ENCODE measurements at places on chromosomes 4 and X.

- DNase-seq, result peak; percentile 18
These were observed 54.6 kb upstream of the RAPGEF2 start for GRCh38 chr4:159048166-159048886.

DNA sequence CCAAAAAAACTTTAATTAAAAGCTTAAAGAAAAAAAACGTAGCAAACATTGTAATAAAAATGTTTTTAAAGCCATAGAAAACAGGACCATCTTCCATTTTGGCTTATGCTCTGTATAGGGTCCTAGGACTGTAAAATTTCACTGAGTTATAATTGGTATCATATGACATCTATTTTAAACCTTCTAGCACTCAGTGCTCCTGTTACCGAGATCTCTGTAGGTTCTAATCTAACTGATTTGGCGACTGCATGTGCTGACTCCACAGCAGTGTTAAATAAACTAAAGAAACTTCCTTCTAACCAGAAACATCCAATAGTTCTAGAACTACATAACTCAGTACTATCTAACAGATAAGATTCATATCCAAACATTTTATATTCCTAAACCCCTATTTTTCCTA, at the start of gene ASB11:
ASB11 (minus strand) TSS at position 132 of the 400 bp plus-strand sequence; CDS start at position 97, 35 bp downstream.
- no peak for DNase-seq

- no peak for DNase-seq
These were observed 32.0 kb upstream of the SMIM10L2A start for GRCh38 chrX:135389717-135390116.

DNA sequence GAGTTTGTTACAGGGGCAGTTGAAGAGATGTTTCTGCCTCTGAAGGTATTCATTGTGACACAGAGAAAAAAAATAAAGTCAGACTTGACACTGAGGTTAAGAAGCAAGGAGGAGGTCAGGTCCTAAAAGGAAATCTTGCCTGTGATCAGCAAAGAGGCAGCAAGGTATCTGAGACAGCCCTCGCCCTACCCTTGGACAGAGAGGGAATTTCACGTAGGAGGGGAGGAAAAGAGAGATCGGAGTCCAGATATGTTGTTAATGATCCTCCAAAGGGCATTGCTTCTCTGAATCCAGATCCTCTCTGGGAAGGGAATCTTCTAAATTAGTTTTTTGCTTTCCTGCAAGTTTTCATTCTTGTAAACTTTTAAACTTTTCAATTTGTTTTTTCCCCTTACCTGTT, 15.3 kb upstream of the PRR27 start:
- no peak for DNase-seq

GRCh38 chr4:102623622-102624021, 122.5 kb downstream of the NFKB1 start:
- no peak for DNase-seq

- DNase-seq, result peak; percentile 60
These were observed 18.2 kb upstream of the VCX2 start for GRCh38 chrX:8189096-8189830.

DNA sequence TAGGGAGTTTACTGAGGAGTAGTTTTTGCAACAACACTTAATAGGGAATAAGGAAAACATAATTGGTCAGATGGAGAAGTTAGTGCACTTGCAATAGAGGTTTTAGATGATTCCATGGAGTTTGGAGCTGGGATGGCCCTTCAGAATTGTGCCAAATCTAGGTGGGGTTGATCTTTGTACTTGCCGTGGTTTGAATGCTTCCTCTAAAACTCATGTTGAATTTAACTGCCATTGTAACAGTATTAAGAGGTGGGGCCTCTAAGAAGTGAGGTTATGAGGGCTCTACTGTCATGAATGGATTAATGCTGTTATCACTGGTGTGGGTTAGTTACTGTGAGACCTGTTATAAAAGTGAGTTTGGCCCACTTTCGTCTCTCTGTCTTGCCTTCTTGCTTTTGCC, 94.4 kb upstream of the BOD1L1 start:
- DNase-seq, result no peak

DNA sequence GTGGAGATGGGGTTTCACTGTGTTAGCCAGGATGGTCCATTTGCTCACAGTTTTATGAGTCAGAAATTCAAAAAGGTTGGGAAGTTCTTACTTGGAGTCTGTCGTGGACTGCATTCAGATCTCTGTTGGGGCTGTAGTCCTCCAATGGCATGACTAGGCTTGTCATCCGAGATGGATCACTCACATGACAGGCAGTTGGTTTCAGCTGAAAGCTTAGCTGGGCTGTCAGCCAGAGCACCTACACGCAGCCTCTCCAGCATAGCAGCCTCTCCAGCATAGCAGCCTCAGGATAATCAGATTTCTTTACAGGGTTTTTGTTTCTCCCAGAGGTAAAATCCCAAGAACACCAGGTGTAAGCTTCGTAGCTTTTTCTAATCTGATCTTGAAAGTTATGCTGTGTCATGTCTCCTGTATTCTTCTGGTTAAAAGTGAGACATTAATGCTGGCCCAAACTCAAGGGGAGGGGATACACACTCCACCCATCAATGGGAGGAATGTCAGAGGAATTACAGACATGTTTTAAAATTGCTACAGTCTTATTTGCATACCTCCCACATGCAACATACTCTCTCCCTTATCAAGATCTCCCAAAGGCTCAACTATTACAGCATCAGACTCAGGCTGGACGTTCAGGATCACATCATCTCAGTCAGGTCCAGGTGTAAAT, 31.6 kb upstream of the SOD3 start:
- DNase-seq, result peak; percentile 22

DNA sequence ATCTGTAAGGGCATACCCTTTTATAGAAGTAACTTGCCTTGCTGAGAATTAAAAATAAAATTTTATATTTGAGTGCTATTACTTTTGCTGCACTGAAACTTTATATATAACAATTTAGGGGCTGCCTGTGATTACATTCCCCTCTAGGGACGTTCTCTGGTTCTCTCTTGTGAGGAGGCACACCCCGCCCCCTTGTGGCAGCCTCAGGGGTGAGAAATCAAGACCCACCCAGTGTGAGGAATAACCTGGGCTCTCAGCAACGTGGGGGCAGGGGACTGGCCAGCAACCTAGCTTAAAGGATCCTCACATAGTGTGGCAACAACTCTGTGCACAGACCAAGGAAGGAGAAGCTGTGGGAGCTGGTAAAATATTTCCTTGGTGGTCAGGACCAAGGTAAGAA, 43.7 kb downstream of the MAGEA9 start:
- peak; percentile 27 for DNase-seq

DNA sequence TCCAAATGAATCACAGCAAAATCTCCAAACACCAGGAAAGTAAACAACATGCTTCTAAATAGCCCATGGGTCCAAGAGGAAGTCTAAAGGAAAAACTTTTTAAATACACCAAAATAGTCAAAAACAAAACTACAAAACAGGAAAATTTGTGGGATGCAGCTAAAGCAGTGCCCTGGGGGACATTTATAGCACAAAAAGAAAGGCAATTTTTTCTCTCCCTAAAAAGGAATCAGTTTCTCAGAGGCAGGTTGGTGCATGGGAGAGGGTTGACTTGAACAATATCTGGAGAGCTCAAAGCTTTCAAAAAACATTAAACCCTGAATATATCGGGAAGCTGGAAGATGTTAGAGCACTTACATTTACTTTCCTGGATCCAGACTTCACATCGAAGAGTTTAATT, 15.7 kb upstream of the DUSP9 start:
- DNase-seq, result no peak

DNA sequence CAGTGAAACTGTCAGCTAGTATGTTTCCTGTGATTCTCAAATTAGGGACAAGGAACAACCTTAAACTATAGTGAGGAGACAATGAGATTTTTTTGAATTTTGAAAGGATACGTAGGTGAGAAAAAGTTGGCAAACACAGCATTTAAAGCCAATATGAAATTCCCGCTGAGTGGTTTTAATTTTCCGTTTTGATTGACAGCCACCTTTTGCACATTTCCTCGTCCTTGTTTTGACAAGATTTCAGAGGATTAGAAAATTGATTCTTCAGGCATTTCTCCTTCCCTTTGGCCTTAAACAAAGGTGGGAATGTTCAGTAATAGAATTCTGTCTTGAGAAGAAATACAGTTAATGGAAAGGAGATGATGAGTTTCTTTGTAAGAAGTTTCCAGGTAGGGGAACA, 52.2 kb downstream of the RAPGEF2 start:
- no peak for DNase-seq

GRCh38 chrX:115968436-115969252, 201.9 kb upstream of the AGTR2 start:
- DNase-seq, result peak; percentile 84

- DNase-seq, result no peak
These were observed 7.3 kb downstream of the REPS2 start for GRCh38 chrX:16953606-16954211.

DNA sequence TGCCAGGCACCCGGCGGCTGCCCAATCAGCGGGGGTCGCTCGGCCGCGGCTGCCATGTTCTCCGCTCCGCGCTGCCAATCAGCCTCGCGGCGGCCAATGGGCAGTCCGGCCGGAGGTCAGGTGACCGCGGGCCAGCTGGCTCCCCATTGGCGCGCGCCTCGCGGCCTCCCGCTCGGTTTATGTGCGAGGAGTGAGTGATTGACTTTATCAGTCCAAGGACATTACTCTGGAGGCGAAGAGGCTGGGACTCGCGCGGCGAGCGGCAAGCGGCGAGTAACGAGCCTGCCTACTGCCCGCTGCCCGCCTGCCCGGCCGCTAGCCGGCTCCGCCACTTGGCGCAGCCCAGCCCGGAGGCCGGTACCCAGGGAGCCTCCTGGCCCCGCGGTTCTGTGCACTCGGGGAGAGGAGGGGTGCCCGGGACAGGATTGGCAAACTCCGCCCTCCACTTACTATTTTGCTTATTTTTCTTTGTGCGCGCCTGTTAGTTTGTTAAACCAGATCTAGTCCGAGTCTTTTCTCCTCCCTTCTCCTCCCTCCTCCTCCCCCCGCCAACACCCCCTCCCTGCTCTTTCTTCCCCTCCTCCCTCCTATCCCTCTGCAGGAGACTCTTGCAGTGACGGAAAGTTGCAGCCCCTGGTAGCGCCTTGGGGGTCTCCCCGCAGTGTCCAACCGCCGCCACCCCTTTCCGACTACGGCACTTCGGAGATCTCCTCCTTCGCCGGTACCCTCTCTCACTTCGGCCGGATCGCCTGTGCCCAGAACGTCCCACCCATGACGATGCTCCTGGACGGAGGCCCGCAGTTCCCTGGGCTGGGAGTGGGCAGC, at the start of gene ZIC3:
ZIC3 (plus strand) TSS at position 207 of the 825 bp plus-strand sequence; CDS start at position 772, 565 bp downstream.
- DNase-seq, result peak; percentile 79

GRCh38 chr4:73908965-73909364, 39.8 kb downstream of the CXCL1 start:
- no peak for DNase-seq

GRCh38 chr4:96183611-96184010, 343.7 kb downstream of the PDHA2 start:
- DNase-seq, result peak; percentile 47

Measured in NCI-H1105 (cell line).